ENCODE measurements at places on chromosomes 4 and X.
A peak's percentile ranks its signal among the peaks of the same experiment; 100 is the strongest.

DNA sequence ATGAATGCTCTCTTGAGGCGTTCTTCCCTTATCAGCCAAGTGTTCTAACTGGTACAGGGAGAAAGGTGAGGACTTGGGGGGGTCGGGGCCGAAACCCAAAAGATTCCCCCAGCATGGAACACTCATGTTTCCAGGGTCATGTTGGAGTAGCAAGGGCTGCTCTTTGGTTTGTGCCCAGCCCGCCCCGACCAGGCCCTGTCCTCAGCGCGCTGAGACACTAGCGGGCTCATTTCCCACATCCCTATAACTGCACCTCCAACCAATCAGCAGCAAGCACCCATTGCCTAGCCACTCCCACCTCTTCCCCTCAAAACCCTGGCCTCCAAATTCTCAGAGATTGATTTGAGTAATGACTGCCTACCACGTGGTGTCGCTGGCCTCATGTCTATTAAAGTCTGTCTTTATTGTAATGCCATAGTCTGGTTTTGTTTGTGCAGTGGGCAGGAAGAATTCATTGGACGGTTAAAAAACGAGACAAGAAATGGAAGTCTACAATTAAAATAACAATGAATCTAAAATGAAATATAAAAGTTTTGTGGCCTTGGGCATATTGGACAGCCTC lies 1928.4 kb downstream of the STIM2 start:
- no peak for DNase-seq

GRCh38 chrX:155071694-155072280 lies 479 bp downstream of the BRCC3 start:
- DNase-seq: peak; percentile 31

- DNase-seq: no peak
Measured at GRCh38 chr4:40586729-40587128, 42.9 kb downstream of the RBM47 start.

GRCh38 chrX:153688911-153689590 lies 1.3 kb downstream of the SLC6A8 start:
- DNase-seq: no peak

GRCh38 chrX:17373337-17373736 lies 1.7 kb upstream of the NHS start:
- no peak for DNase-seq

DNA sequence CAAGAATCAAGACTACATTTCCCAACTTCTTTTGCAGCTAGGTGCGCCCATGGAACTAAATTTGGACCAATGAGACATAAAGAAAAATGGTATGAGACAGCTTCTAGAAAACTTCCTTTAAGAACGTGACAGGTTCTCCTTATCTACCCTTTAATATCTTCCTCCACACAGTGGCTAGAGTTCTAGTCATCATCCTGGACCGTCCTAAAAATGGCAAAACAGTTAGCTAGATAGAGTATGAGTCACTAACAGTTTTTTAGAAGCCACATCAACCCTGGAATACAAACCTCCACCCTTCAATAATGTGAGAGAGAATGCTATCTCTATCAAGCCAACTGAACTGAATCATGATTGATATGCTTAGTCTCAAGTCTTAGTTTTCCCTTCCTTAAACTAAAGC lies 267.9 kb upstream of the SLC7A11 start:
- DNase-seq: no peak

DNA sequence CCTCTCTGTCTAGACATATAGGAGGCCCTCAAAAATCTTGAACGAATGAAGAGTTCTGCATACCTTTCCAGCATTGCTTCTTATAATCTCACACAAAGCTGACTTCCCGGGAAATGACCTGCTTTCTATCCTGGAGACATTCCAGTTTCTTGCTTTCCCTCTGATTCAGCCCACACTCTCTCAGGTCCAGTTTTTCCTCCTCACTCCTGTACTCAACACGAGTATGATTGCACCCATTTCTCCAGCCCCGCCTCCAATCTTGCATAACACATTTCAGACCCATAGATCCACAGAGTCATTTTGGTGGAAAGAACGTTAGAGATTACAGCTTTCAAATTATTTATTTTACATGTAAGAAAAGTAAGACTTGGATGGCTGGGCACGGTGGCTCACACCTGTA lies 127.5 kb upstream of the TLR3 start:
- DNase-seq: no peak

- no peak for DNase-seq
Measured at GRCh38 chr4:105641845-105642244, 66.6 kb downstream of the INTS12 start.

DNA sequence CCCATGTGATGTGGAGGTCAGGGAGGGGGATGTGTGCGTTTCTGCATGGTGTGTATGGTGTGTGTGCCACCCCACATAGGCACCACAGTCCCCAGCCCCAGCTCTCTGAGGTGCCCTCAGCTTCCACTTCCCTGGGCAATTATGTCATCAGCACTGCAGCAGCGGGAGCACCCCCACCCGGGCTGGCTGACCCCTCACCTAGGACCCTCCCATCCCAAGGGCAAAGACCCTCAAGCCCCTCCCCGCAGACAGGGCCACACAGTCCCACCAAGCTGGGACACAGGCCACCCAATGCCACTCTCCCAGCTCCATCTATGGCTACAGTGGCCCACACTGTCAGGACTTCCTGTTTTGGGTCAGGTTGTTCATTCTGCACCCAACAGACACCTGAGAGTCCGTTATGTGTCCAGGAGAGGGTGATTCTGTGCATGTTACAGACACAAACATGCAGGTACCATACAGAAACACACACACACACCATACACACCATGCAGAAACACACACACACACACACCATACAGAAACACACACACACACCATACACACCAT lies 75.2 kb downstream of the JAKMIP1 start:
- no peak for DNase-seq

DNA sequence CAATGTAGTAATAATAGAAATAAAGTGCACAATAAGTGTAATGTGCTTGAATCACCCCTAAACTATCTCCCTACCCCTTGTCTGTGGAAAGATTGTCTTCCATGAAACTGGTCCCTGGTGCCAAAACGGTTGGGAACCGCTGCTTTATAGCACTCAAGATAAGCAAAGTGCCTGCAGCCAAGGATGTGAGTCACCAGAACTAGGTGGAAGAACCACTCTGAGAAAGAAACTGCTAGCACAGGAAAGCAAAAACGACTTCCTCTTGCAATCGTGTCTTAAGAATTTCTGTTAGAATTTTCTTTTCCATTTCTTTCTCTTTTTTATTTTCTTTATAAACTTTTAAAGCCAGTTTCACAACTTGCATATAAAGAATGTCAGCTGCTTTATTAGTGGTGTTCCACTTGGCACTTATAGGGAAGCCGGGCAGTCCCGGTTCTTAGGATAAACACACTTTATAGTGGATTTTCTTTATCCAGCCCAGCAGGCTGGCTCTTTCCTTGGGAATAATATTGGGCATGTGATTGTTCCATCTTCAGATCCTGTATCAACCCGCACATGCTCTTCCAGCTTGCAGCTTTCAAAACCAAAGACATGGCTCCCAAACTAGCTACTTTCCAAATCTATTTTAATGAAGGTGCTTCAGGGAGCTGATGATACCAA lies 32.3 kb upstream of the CXCL8 start:
- DNase-seq: no peak

- DNase-seq: no peak
Measured at GRCh38 chr4:24722026-24722568, 73.3 kb upstream of the SOD3 start.

DNA sequence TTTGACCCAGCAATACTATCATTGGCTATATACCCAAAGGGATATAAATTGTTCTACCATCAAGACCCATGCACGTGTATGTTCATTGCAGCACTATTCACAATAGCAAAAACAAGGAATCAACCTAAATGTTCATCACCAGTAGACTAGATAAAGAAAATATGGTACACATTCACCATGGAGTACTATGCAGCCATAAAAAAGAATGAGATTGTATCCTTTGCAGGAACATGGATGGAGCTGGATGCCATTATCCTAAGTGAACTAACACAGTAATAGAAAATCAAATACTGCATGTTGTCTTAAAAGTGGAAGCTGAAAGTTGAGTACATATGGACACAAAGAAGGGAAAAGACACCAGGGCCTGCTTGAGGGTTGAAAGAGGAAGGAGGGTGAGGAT lies 803.1 kb upstream of the PCDH10 start:
- DNase-seq: no peak

- DNase-seq: no peak
Measured at GRCh38 chrX:134774190-134775048, 116.1 kb upstream of the PLAC1 start.

Data from OCI-LY7 (cell line).